D721Med (cell line): ENCODE measurements at places on chromosomes 12 and 14.

DNA sequence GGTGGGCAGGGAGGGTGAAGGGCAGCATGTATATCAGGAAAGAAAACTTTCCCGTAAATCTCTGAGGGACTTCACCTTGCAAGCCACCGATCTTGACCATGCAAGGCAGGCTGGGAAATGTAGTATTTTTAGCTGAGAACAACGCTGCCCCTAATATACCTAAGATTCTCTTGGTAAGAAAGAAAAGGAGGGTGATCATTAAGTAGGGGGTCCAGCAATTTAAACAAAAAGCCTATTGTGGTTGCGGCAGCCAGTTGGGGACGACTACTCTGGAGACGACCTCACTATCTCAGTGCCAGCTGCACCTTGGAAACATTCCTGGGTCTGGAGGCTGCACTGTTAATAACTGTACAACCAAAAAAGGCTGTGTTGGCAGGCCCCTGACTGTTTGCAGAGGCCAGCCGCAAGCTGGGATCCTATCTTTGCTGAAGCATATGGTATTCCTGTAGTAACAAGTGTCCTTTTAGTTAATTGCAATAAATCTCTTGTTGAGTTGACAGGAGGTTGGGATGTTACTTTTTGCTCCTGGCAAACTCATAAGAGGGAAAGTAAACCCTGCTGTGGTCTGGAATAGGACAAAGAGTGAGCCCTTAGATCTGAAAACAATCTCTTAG lies 6.4 kb downstream of the APOLD1 start:
- DNase-seq = no peak

GRCh38 chr12:96361074-96361473 lies 39.2 kb downstream of the CDK17 start:
- DNase-seq = no peak

- no peak for DNase-seq
Measured at GRCh38 chr12:131599190-131600159, 111.4 kb upstream of the SFSWAP start.

DNA sequence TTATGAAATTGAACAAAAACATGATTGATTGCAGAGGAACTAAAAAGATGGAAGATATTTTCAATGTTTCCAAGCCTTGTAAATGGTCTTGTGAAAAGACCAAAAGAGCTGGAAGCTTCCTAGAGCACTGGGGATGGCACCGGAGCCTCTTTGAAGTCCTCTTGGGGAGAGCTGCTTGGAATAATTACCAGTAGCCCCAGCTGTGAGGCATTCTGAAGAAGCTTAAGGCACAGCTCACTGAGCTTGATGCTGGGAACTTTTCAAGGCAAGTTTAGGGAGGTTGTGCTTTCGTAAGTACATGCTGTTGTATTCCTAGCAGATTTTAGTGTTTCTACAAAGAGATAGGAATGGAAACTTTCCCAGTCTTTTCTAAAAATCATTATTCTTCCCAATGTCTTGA lies 13.9 kb downstream of the PDZRN4 start:
- DNase-seq = no peak

DNA sequence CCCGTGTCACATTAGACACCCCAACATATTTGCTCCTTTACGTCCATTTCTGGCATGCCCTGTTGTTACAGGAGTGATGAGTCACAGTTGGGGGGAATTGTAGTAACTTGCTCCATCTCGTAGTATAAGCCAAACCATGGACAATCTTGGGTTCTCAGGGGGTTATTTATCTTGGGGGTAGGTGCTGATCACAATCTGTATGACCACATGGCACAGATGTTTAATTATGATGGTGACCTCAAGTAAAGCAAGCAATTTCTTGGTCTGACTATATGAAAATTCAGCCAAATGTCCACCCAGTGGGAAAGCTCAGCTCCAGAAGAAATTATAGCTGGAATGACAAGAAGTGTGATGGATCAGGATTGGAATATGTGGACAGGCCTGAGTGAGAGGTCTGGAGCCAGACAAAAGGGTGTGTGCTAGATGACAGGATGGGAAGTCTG lies 32.1 kb upstream of the STON2 start:
- DNase-seq = no peak

DNA sequence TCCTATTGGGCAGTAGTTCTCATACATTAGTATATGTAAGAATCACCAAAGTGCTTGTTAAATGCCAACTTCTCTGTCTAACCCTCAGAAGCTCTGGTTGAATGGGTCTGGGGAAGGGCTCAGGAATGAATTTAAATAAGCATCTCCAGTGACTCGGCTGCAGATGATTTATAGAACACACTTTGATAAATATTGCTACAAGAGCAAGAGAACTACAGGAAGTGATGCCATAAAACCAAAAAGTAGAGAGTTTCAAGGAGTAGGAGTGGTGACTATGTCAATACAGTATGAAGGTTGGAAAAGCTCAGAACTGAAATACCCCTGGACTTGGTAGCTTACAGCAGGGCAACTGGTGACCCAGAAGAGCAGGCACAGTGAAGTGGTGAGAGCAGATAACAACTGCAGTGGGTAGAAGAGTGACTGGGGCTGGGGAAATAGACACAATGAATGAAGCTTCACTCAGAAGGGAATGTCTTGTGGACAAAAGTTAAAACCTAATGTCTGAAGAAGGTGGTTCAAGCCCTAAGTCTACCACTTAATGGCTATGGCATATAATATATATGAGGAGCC lies 8.0 kb upstream of the PLEKHA5 start:
- DNase-seq = no peak

DNA sequence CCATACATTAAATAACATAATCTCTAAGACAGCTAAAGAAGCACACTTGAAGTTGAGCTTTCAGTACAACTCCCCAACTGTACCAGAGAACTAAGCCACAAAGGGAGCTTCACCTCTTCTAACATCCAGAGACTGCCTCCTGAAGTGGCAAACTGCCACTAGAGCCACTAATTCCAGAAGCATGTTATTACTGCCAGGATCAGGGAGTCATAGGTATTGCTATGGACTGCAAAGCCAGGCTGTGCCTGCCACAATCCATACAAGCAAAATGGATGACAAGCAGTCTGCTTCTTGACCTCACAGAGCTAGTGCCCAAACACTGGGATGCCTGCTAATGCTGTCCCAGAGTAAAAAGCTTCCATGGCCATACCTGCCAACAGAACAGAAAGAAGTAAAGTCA lies 160.1 kb downstream of the STXBP6 start:
- no peak for DNase-seq

DNA sequence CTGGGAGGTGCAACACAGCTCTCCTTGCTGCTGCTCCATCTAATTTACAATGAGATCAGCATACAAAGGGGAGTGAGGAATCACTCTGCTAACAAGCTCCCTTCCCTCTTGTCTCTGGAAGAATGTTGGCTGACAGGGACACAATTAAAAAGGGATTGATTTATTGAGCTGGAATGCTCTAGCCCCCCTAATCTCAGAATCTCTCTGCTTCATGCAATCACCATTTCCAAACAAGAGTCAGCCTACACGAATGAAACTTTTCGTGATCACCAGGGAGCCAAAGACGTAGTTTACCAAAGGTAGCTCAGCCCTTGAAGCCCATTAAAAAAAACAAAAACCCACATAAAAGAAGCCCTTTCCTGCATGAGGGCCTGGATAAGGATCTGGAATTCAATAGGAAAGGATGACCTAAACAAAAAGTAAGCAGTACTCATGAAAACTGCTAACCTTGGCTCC lies 223.8 kb downstream of the C12orf75 start:
- no peak for DNase-seq

- DNase-seq = no peak
Measured at GRCh38 chr14:53190938-53191337, 37.8 kb upstream of the DDHD1 start.

- DNase-seq = no peak
Measured at GRCh38 chr14:30445011-30445793, 113.8 kb upstream of the G2E3 start.

DNA sequence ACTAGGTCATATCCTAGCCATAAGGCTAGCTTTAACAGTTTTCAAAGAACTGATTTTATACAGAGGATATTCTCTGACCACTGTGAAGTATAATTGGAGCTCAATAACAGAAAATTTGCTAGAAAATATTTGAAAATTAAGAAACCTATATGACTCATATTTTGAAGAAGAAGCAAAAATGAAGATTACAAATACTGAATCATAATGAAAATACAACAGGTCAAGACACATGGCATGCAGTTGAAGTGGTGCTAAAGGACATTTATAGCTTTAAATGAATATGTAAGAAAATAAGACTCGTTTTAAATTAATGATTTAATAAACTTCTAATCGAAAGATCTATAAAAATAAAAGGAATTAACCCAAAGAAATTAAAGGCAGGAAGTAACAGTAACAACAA lies 1234.6 kb downstream of the SLC16A7 start:
- DNase-seq = no peak

DNA sequence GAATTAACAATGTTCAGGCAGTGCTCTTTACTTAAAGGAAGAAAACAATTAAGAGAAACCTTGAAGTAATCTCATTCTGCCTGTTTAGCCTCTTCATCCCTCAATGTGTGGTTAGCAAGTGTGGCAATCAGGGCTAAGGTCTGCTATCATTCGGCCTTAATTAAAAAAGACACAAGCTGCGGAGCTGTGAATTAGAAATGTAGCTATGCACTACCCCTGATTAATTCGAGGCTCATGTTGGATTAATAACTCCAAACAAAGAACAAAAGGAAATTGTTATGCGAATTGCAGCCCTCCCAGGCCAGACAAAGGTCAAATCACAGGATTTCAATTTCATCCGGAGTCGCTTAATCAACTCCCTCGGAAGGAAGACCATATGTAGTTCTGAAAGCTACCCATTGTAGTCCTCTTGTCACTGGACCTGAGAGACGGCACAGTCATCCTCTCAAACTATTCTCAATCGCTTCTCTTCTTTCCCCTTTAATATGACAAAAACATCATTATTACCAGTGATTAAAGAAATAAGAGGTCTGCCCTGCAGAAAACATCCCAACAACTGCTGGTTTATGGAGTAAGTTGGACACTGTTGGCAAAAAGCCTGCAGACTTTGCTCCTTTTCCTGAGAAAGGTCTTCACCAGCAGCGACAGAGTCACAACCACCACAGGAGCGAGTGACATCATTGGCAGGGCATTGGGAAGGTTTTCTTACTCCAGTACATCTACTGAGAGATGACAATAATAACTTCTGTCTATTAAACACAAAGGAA lies 71.1 kb upstream of the SOX5 start:
- DNase-seq = no peak

- no peak for DNase-seq
Measured at GRCh38 chr14:88868558-88869159, 44.2 kb downstream of the TTC8 start.

DNA sequence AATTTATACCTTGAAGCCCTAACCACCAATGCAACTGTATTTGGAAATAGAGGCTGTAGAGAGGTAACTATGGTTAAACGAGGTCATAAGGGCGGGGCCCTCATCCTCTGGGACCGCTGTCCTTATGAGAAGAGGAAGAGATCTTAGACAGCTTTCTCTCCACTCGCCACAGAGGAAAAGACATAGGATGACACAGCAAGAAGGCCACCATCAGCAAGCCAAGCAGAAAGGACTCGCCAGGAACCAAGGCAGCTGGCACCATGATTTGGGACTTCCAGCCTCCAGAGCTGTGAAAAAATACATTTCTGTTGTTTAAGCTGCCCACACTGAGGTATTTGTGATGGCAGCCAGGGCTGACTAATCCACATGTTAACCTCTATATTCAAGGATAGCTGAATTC lies 30.4 kb upstream of the BCAT1 start:
- DNase-seq = no peak

DNA sequence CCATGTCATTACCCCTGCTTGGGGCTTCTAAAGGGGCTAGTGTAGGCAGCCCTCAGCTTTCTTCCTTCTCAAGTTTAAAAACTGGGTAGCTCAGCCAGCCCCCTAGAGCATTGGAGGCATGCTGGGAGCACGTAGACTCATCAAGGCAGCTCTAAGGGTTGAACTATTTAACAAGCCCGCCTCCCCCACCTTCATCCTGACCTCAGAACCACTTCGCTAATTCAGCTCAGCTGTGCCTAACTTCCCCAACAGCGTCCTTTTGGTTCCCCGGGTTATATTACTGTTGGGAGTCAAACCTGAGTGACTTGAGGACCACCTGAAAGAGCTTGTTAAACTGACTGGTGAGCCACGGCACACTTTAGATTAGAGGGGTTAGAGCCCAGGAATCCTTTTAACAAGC lies 30.1 kb downstream of the MAX start:
- no peak for DNase-seq

DNA sequence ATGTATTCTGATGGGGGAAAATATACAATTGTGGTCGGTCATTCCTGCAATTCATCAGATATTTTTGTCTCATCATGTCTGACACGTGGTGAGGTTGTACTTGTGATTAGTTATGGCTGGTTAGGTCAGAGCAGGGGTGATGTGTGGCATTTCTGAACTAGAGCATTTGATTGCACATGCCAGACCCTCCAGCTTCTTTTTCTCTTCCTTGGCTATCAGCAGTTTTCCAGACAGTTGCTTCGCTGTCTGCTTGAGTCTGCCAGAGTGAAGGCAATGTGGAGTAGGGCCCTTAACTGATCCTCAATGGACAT lies 25.9 kb downstream of the TMEM117 start:
- no peak for DNase-seq

DNA sequence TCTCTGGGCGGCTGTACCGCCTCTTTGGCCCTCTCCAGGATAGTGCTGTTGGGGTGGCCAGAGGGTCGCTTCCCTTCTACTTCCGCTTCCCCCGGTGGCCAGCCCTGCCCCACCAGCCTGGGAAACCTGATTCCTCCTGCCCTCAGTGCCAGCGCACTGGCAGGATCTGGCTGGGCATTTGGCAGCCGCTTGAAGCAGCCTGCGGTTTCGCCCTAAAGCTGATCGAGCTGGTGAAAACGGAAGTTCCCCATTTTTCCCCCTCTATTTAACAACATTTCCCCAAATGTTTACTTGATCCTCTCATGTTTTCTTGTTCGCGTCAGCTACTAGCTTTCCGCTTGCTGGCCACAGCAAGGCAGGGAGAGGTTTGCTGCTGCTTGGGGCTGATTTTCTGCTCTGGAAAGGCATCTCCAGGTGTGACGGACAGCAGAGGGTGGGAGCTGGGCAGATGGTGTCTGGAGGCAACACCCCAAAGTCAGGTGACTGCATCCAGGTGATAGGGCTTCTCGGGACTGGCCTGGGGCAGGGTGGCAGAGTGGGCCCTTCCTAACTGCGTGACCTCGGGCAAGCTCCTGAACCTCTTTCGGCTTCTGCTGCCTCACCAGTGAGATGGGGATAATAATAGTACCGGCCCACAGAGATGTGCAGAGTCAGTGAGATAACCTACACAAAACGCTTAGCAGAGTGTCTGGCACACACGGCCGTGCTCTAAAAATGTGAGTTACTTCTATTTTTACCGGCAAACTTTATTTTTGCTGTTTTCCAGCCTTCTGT lies 53.1 kb downstream of the TSPAN9 start:
- no peak for DNase-seq

DNA sequence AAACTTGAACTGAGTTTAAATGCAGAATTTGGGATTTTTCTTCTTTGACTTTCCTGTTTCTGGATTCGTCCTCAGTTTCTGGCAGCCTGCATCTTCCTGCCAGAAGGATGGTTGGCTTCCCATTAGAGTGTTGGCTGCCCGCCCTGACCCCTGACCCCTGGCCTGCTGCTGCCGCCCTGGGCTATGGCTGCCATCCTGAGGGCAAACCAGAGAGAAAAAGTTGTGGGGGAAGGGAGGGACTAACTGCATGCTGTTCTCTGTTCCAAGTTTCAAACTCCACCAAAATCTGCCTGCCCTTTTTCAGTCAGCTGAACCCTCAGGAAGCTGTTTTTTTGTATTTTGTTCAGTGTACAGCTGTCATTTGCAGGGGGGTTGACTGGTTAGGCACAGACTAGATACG lies 48.4 kb downstream of the FNTB start:
- no peak for DNase-seq
